ENCODE measurements at places on chromosomes 3 and 15.

DNA sequence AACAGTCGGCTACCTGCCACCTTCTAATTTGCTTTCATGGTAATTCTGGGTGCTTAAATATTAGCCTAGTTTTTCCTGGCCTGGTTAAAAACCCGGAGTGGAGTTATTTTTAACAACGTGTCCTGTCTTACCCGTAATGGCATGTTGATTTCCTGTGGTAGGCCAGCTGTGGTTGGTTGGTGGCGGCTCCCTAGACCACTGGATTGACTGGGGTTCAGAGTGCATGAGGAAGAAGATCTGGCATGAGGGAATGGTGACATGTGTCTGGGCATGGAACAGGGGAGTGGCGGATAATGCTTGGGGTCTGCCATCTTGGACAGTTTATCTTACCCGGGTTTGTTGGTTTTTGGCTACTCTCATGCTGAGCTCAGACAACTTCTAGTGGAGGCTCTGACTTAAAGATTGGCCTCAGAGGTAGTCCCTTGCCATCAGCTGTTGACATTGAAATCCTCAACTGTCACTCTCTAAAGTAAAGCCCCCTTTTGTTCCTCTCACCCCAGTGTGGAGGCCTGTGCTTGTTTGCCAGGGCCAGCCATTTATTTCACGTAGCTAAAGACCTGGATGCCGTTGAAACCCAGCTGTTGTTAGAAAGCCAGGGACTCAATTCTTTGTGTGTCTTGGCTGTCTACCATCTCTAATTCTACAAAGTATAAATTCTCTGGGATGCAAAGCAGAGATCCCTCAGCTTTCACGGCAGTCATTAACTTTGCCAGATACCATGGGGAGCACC is 81.6 kb downstream of the DNASE1L3 start:
- DNase-seq: no peak

DNA sequence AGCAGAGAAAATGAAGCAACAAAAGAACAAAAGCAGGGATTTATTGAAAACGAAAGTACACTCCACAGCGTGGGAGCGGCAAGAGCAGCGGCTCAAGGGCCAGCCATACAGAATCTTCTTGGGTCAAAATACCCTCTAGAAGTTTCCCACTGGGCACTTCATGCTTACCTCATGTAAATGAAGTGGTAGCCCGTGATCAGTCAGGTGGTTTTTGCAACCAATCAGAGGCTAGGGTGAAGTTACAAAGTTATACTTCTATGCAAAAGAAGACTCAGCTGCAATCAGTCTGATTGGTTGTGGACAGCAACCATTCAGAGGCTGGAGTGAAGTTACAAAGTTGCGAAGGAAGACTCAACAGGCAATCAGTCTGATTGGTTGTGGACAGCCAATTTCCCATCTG is 37.8 kb upstream of the TRH start:
- no peak for DNase-seq

- peak; percentile 37 for DNase-seq
Measured at GRCh38 chr15:68819495-68820294, 1.0 kb downstream of the ANP32A start.

- DNase-seq: no peak
Measured at GRCh38 chr15:73688455-73688854, 4.3 kb downstream of the CD276 start.

DNA sequence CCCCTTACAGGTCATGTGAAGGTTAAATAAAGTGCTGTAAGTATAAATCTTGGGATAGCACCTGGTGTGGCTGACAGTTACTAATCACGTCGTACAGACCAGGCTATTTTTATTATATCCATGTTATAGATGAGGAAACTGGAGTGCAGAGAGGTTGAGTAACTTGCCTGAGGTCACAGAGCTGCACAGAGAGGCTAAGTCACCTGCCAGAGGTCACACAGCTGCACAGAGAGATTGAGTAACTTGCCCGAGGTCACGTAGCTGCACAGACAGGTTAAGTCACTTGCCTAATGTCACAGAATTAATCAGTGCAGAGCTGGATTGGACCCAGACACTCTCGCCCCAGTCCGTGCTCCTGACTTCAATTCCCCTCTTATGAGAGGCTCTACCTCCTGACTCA is 171.5 kb downstream of the NUP210 start:
- no peak for DNase-seq

- DNase-seq: no peak
Measured at GRCh38 chr15:52699457-52699856, 20.3 kb upstream of the ATOSA start.

GRCh38 chr3:99499235-99500158 is 138.9 kb upstream of the COL8A1 start:
- DNase-seq: no peak

- no peak for DNase-seq
Measured at GRCh38 chr3:135192929-135193328, 397.9 kb downstream of the EPHB1 start.

GRCh38 chr3:195441992-195442572 is 738 bp downstream of the ACAP2 start:
- DNase-seq: peak; percentile 25

DNA sequence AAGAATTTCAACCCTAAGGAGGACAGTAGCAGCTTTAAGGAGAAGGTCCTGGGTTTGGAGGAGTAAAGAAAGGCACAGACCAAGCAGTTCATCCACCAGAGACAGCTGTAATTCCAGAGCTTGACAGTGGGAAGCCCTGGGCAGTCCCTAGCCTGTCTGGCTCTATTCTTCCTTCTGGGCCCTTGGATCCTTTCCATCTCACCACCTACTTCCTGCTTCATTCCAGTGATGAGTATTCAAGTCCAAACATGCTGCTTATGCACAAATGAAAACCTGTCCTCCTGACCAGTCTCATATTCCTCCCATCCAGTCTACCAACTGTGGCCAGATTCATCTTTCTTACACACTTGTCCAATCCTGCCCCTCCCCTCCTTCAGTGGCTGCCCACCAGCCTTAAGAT is 171.4 kb downstream of the CNTN3 start:
- DNase-seq: no peak

DNA sequence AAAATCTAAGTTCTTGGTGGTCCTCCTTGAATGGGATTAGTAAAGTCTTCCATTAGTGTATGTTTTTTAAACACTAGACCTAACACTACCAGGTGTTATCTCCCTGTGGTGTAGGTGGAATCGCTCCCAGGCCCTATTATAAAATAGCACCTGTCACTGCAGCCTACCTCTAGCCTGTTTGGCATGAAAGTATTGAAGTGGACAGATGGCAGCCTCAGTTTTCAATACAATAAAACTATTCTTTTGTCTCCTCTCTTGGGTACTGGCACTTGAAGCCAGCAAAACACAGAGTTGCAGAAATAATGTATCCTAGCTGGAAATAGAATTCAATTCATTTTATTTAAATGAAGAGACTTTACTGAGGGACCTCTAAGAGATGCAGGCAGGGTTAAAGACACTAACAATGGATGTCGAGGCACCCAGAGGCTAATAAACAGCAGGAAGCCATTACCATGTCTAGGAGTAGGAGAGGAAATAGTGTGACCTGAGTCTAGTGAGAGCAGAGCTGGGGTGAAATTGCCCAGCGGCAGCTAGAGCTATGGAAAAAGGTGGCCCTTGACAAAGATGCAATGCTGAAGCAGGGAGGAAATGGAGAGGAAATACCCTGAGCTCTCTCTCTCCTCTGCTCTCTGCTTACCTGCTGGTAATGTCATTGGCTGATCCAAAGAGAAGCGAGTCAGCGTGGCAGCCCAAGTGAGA is 49.1 kb upstream of the TMEM158 start:
- no peak for DNase-seq

- no peak for DNase-seq
Measured at GRCh38 chr3:197434830-197435229, 120.9 kb downstream of the BDH1 start.

- no peak for DNase-seq
Measured at GRCh38 chr3:188693435-188693834, 478.3 kb upstream of the TPRG1 start.

DNA sequence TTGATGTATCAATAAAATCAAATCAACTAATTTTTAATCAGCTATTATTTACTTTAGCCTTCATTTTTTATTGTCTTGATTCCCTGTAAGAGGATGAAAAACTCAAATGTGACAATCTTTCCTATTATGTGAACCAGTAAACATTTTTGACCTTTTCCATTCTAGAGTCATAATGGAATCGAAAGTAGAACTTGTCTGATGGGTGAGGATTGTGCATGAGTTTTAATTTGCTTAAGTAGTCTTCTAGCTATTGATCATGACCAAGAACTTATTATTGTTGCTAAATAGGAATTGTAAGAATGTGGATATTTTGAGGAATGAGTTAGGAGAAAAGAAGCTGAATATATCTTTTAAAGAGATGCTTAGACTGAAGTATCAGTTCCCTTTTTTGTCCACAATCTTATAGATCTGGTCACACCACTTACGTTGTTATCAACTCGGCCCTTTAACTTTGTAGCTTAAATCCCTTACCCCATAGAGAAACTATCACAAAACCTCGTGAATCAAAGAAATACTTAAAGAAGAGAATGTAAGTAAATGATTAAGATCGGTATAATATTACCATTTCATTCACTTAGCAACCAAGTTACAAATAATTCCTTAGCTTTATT is 147.3 kb downstream of the TP63 start:
- no peak for DNase-seq

DNA sequence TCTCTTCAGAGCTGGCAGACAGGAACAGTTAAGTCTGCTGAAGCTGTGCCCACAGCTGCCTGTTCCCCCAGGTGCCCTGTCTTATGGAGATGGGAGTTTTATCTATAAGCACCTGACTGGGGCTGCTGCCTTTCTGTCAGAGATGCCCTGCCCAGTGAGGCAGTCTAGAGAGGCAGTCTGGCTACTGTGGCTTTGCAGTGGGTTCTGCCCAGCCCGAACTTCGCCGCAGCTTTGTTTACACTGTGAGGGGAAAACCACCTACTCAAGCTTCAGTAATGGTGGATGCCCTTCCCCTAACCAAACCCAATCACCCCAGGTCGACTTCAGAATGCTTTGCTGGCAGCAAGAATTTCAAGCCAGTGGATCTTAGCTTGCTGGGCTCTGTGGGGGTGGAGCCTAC is 91.2 kb downstream of the SLC25A26 start:
- DNase-seq: no peak

DNA sequence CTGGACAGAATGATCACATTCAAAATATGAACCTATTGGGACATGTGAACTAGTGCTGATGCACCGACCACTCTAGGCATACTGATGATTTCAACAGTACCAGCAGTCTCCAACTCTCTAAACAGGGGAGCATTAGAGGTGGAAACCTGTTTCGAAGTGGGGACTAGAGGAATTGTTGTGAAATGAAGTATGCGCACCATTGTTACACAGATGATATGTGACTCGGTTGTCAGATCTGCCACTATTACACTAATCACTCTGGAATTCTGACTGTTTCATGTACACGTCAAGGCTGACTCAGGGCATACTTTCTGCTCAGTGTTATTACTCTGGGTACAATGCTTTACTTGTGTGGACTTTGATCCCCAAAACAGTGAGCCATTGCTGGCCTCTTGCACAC is 198.2 kb upstream of the UBE2E2 start:
- no peak for DNase-seq

GRCh38 chr15:81633889-81634288 is 259.9 kb upstream of the TMC3 start:
- DNase-seq: no peak
